Choroid plexus epithelial cell (primary cell): ENCODE measurements at places on chromosomes 4 and X.

DNA sequence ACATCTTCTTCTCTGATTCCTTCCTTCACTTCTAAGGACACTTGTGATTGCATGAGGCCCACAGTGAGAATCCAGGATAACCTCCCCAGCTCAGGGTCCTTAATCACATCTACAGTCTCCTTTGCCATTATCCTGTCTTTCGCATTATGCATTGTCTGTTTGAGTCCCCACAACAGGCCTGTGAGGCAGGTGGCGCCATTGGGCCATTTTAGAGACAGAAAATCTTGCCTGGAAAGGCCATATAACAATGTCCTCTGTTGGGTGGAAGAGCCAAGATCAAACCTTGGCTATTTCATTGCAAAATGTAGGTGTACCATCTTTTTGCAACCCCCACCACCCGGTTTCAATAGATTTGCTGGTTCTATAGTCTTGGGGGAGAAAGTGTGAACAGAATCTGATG is 11.8 kb upstream of the DCUN1D4 start:
- DNase-seq: peak; percentile 74

DNA sequence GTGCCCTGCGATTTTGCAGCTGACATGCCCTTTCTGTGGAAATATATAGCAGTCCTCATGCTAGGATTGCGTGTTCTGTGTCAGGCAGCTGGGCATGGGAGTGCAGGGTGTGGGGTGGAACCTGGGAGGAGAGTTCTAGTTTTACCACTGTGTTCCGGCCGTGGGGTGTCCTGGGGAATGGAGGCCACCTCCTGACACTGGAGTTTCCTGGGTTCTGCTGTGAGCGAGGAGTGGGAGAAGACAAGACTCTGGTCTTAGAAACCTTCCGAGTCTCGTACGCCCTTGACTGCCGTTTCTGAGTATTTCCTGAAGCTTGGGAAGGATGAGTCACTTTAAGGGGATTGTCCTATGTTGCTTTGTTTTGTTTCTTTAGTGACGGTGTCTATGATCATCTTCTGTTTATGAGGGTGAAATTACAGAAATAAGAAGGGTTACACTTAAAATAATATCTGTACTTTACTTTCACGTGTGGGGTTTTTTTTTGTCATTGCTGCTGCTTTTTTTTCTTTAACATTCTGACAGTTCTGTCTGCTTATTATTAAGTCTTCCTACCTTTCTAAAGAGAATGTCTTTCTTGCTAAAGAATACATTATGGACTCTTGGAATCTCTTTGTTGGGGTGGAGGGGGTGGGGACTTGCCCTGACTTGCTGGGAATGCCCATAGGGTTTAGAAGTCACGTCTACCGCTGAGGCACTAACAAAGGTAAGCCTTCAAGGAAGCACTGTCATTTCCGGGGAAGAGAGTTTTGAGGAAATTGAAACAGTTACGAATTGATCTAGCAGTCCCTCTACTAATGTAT is 19.1 kb downstream of the CD99 start:
- peak; percentile 88 for DNase-seq

- DNase-seq: no peak
Observed at GRCh38 chr4:141609243-141609642, 27.1 kb upstream of the IL15 start.

DNA sequence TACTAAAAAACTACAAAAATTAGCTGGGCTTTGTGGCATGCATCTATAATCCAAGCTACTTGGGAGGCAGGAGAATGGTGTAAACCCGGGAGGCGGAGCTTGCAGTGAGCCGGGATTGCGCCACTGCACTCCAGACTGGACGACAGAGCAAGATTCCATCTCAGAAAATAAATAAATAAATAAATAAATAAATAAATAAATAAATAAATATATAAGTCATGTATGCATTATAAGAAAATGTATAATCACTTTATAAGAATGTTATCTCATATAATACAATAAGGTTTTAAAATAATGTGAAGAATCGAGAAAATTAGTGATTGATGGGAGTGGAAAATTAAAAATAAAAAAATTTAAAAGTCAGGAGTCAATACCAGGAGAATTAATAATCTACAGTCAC is 127.5 kb downstream of the GALNTL6 start:
- no peak for DNase-seq

GRCh38 chr4:31148990-31149389 is 428.8 kb downstream of the PCDH7 start:
- DNase-seq: no peak

DNA sequence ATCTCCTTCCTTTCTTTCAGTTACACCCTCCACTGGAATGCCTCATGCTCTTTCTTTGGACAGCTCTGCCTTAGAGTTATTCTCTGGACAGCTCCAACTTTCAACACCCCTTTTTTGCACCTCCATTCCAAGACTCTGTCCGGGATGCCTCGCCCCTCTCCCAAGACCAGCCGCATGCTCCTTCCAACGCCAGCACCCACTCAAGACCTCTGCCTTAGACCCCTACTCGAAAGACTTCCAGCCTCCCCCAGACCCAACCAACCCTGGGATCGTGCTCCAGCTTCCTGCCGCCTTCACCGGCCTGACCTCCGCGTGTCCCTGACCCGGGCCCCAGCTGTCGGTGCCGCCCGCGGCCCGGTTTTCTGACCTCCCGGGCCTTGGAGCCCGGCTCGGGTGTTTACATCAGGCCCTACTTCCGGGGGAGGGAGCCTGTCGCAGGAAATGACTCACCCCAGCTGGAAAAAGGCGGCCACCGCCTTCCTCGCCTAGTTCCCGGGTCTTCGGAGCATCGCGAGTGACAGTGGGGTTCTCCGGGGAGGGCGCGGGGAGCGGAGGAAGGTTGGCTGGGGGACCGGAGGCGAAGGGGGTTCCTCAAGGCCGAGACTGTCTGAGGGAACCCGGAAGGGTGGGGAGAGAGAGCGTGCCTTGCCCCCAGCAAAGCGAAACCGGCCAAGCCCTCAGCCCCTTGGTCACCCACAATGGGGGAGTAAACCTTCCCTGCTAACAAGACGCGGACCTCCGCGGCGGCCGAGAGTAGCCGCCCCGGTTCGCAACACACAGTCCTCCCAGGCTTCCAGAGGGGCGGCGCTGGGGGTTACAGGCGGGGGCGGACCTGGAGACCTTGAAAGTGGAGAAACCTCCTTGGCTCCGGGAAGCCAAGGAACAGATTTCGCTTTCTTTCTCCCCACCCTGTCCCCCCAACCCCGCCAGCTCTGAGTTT is at the start of gene WDR45:
Gene WDR45 (minus strand): TSS at position 399 of the 940 bp plus-strand sequence. CDS start 1,792 bp downstream, outside the sequence.
- peak; percentile 70 for DNase-seq

GRCh38 chr4:55910140-55910539 is 38.6 kb upstream of the CEP135 start:
- peak; percentile 73 for DNase-seq

- DNase-seq: no peak
Observed at GRCh38 chr4:7068279-7068842, 497 bp upstream of the GRPEL1 start.

DNA sequence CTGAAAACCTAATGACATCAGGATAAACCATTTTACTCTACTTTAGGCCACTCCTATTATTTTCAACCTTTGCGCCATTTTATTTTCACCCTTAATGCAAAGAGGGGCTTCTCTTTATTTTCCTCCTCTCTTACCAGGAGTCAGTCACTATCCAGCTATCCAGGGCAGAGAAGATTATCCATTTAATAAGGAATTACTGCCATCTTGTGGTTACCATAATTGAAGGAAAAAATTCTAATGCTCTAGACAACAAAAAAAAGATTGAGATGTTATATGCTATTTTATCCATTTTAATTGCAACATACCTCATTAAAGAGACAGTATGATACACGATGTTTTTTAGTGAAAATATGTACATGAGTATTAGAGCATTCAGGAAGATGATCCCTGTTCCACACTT is 514.5 kb upstream of the FAM241A start:
- DNase-seq: peak; percentile 59

GRCh38 chrX:100797359-100797758 is 22.8 kb upstream of the CSTF2 start:
- DNase-seq: no peak

DNA sequence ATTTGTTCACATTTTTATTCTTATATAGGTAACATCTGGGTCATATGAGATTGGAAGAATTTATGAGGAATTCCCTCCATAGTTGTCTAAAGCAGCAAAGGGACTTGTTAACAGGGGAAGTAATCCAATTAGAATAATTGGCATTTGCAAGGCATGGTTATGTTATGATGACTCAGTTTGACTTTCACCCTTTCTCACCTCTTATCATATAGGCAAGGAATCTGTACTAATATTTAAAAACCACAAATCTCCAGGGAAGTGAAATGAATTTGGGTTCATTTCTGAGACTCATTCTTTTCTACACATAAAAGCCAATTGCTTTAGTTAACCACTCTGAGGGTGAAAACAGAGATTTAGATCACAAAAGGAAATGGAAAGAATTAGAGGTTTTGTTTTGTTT is 281.5 kb upstream of the DKK2 start:
- peak; percentile 19 for DNase-seq

- peak; percentile 50 for DNase-seq
Observed at GRCh38 chrX:153333266-153333665, 687 bp upstream of the ZNF275 start.

DNA sequence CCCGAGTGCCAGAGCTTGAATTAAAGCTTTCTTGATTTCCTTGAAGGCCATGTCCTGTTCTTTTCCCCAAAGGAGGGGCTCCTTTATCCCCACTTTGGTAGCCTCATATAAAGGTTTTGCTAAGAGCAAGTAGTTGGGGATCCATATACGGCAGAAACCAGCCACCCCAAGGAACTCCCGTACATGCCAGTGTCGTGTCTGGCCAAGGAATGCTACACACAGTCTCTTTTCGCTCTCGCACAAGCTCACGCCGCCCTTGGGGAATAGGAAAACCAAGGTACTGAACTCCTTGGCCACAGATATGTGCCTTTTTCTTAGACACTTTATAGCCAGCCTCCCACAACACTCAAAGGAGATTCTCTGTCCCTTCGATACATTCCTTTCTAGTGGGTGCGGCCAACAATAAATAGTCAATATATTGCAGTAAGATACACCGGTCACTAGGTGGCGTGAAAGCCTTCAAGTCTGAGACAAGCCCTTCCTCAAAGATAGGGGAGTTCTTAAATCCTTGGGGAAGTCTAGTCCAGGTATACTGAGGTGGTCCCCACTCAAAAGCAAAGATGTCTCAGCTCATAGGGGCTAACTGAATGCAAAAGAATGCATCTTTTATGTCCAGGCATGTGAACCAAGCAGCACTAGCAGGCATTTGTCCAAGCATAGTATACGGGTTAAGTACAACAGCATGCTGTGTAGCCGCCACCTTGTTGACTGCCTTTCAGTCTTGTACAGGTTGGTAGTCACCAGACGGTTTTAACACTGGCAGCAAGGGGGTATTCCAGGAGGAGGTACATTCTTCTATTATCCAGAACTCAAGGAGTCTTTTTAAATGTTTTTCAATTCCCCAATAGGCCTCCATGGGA is 57.8 kb upstream of the XAGE1B start:
- DNase-seq: peak; percentile 75

DNA sequence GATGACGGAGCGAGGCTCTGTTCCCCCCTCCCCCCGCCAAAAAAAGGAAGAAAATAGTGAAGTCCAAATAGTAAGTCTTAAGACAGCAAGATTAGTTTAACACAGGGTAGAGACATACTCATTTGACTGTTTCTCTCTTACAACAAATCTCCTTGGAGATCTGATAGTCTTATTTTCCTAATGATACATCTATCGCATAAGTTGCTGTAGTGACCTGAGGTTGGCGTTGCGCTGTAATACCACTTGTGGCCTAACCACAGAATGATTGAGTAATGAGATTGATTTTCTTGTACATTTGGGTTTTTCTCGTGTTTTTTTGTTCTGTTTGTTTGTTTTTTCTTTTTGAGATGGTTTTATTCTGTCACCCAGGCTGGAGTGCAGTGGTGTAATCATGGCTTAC is 27.2 kb downstream of the OCIAD1 start:
- DNase-seq: peak; percentile 75

GRCh38 chrX:46647251-46647650 is 73.7 kb downstream of the CHST7 start:
- no peak for DNase-seq

- no peak for DNase-seq
Observed at GRCh38 chr4:182600856-182601255, 316.3 kb downstream of the DCTD start.

- no peak for DNase-seq
Observed at GRCh38 chr4:141389649-141390048, 169.0 kb downstream of the ZNF330 start.

DNA sequence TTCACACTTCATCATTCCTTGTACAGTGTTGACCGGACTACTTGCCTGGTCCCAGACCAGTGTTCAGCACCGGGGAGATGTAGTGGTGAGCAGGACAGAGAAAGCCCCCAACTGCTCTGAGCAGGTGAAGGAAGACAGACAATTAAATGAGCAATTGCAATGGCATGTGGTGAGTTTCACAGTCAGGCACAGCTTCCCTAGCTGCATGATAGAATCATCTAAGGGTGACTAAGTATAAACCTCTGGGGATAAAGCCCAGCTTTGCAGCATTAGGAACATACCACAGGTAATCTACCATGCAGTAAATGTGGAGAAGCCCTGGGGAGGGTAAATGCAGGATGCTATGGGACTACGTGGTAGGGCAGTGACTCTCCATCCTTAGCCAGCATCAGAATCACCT is 47.8 kb downstream of the TMA16 start:
- DNase-seq: peak; percentile 52
